ENCODE measurements at places on chromosomes 6 and 20.

DNA sequence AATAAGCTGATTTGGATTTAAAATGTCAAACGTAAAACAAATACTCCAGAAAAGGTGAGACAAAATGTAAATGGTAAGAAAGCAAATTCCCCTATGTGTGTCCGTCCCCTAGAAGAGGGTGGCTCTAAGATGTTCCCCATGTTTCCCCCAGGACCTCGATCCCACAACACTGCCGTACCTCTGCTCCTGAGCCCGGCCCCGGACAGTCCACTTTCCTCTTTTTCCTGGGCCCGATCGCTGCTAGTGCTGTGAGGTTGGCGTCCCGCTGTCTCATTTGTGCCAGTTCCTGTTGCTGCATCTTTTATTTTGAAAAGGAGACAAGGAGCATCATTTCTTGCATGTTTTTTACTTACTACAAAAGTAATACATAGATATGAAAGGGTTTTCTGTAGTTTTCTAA lies 68.3 kb downstream of the TAF4 start:
- no peak for DNase-seq

GRCh38 chr6:42404484-42404883 lies 47.2 kb downstream of the TRERF1 start:
- DNase-seq: peak; percentile 73

GRCh38 chr6:144481527-144481926 lies 196.4 kb downstream of the UTRN start:
- no peak for DNase-seq

GRCh38 chr6:111129013-111129412 lies 41.7 kb downstream of the SLC16A10 start:
- DNase-seq: no peak

GRCh38 chr20:48986899-48987298 lies 59.2 kb upstream of the CSE1L start:
- DNase-seq: no peak

DNA sequence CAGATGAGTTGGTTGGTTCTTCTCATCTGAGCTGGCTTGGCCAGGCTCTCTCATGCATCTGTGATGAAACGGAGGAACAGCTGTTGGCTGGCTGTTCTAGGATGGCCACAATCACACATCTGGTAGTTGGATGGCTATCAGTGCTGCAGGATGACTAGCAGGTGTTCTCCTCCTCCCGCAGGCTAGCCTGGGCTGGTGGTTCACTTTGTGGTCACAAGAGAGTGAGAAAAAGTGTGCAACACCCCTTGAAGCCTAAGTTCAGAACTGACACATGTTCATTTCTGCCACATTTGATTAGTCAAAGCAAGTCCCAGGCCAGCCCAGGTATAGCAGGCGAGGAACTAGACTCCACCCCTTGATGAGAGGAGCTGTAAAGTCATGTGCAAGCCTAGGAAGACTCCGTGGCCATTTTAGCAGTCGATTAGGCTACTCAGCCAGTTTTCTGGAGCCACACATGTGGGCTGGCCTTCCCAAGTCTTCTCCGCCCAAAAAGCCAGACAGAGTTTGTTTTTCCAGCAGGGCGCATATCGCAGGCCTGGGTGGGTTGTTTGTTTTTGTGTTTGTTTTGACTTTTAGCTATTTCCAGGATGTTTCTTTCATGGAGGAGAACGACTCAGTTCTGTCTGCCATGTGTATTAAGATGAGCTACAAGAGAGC lies 120.8 kb downstream of the ISM1 start:
- DNase-seq: peak; percentile 50

- no peak for DNase-seq
These were observed 50.6 kb downstream of the FUT9 start for GRCh38 chr6:96066376-96066775.

DNA sequence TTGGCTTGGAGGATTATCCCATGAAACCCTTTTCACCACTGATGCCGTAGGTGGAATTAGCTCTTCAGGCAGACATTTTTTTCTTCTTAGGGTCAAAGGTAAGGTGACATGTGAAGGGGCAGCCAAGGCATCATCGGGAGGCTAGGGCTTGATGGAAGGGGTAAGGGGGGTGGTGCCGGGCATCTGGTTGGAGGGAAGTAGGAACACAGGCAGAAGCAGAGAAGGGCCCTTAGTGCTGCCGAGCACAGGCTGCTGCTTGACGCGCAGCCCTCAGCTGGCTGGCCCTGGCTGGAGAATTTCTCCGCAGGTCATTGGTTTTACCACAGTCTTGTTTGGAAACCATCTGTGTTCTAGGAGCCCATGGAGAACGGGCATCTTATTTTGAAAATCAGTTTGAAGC lies 54.7 kb downstream of the TRAF3IP2 start:
- no peak for DNase-seq

GRCh38 chr20:22909436-22909835 lies 125.7 kb upstream of the SSTR4 start:
- no peak for DNase-seq

GRCh38 chr6:48541649-48542048 lies 430.7 kb upstream of the PTCHD4 start:
- no peak for DNase-seq

DNA sequence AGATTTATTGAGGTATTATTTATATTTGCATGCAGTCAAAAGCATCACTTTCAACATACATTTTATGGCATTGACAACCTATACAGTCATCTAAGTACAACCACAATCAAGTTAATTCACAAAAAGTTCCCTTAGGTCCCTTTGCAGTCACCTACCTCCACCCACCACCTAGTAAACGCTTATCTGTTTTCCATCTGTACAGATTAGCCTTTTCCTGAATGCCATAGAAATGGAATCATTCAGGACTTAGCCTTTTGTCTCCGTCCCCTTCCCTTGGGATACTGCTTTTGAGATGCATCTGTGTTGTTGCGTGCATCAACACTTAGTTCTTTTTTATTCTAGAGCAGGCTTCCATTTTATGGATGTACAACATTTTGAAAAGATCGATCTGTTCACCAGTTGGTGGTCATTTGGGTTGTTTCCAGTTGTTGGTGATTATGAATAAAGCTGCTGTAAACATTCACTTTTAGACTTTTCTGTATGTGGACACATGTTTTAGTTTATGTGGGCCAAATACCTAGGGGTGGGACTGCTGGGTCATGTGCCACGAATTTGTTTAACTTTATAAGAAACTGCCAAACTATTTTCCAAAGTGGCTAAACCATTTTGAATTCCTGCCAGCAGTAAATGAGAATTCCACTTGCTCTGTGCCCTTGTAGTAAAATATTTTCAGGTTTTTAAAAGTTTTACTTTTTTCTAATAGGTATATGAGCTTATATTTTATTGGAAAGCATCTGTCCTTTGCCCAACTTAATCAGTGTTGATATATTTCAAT lies 17.6 kb upstream of the IFNGR1 start:
- no peak for DNase-seq

DNA sequence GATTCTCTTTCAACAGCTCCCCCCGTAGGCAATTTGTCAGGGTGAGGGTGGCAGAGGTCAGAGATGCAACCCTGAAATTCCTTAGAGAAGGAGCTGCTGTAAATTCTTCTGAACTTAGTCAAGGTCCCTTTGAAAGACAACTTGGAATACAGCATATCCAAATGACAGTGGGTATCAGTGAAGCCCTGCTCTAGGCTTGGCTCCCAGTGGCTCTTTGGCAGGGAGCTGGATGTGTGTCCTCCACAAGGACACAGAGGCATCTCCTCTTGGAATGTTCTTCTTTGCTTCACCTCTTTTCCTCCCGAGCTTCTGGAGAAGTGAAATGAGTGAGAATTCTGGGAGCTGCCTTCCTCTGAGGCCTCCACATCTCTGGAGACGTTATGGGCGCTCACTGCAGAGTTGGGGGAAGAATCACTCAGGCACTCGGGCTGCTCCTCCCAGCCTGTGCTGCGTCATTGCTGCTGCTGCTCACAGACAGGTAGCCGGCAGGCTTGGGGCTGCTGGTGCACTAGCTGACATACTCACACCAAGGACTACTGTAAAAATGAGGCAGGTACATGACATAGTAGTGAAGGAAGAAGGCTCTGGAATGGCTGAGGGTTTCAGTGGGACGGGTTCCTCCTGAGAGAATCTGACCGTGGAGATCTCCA lies 34.1 kb downstream of the DYNLT1 start:
- DNase-seq: peak; percentile 20
